ENCODE measurements at places on chromosomes 12 and 14.

GRCh38 chr12:43167691-43168090 is 384.3 kb downstream of the ADAMTS20 start:
- no peak for DNase-seq

- no peak for DNase-seq
These were observed 23.4 kb downstream of the PLEKHG3 start for GRCh38 chr14:64727551-64728071.

DNA sequence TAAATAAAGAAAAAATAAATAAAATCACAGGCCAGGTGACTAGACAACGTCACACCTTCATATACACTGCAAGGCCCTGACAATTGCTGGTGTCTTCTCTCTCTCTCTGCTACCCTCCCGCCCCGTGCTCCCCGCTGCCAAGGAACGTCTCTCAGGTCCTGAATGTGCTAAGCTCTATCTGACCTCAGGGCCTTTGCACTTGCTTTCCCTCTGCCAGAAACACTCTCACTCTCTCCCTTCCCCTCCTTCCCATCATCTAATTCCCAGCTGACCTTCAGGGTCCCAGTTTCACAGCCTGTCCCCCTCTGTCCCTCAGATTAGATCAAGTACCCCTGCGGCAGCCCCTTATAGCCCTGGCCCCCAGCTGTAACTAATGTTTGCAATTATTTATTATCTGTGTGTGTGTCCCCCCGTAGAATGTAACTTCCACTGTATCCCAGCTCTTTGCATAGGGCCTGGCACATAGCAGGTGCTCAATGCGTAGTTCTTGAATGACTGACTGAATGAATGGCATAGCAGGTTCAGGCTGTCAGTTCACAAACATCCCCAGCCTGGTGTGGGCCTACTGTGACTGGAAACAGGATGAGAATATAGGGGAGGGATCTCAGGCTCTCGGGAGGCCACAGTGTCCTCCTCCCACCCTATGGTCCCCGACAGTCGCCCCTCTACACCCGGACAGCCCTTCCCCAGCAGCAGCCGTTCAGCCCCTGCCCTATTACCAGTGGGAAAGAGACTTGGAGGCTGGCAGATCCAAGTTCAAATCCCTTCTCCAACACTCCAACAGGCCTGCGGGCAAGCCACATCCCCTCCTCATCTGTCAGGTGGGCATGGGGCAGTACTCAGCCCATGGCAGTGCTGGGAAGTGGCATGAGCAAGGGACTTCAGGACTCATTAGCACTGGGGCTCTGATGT is 6.6 kb downstream of the BEGAIN start:
- no peak for DNase-seq

DNA sequence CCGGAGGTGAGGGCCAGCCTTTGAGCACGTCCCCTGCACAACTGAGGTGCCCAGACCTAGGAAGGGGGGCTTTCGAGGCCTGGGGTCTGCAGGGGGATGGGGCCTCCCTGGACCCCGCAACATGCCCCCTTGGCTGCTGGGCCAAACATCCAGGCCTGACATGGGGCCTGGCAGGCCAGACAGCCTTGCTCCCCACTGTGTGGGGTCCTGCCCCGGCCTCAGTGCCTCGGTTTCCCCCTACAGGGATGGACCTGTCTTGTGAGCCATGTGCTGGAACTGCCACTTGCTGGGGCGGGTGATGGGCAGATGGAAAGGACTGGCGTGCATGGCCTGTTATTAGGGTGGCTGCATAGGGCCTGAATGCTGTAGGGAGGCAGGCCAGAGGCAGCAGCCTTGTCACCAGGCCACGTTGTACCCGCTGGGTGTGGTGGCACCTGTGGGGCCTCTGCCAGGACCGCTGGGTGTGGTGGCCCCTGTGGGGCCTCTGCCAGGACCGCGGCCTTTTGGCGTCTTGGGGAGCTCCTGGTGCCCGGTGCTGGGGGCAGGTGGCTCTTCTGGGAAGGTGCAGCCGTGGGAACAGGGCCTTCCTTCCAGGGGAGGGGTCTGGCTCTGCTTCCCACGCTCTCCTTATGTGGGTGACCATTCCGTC is 20.4 kb downstream of the ASPG start:
- DNase-seq = no peak

DNA sequence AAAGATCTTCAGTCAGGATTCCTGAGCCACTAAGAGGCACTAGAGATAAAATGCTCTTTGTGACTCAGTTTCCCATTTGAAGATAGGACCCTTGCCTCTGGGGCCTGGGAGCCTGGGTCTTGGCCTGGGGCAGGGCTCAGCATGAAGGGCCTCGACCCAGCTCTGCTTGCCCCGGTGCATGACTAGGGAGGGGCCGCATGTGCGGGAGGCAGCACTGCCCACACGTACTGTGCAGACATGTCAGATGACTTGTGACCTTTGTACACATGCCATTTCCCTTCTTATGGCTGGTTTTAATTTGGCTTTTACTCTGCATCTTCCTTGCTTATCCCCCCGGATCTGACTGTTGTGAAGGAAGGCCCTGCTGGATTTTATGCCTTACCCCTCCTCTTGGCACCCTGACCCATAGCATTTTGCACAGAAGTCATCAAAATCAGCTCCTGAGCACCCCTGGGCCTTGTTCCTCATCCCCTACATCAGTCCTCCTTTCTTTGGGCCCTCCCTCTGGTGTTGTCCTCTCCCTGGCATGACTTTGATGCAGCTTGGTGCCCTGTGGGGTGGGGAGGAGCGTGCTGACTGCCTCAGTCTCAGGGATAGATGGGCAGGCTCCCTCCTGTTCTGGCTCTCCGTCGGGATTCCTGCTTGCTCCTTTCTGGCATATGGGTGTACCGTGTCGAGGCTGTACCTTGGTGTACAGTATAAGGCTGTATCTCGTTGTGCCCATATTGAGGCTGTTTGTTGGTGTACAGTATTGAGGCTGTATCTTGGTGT is 4.4 kb downstream of the CLSTN3 start:
- no peak for DNase-seq

GRCh38 chr12:107584563-107584962 is 101.0 kb upstream of the PWP1 start:
- DNase-seq = no peak

All from HEK293T (cell line).